ENCODE measurements at places on chromosomes 12 and 14.

- DNase-seq = no peak
Measured at GRCh38 chr14:84128050-84128449, 1401.9 kb upstream of the FLRT2 start.

DNA sequence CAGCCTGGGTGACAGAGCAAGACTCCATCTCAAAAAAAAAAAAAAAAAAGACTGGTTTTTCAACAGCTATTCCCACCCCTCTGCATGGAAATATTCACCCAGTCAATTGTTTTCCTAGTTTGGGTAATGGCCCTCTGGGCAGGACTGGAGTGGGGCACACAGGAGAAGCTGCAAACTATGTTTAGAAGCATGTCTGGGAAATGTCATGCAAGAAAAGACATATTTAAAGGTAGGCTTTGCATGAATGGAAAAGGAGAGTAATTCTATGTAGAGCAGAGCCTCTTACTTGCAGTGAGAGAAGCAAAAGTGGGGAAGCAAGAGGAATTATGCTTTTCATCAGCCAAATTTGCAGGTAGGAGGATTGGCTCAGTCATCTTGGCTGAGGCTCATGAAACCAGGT, 276.5 kb upstream of the PLEKHG7 start:
- no peak for DNase-seq

DNA sequence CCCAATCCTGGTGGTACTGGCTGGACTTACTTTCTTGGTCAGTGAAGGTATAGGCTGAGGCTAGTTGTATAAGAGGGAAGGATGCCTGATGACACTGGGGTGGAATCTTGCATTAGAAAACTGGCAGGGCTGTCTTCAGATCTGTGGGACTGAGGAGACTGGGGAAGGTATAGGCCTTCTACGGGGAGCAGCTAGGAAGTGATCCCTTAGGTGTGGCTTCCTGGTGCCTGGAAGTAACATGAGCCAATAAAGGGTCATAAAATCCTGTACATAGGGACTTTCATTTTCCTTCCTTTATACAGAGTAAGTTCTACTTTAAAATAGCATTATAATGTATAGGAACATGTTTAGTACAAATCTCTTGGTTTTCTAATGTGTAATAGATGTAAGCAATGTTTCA, 716.8 kb downstream of the LRFN5 start:
- DNase-seq = no peak

DNA sequence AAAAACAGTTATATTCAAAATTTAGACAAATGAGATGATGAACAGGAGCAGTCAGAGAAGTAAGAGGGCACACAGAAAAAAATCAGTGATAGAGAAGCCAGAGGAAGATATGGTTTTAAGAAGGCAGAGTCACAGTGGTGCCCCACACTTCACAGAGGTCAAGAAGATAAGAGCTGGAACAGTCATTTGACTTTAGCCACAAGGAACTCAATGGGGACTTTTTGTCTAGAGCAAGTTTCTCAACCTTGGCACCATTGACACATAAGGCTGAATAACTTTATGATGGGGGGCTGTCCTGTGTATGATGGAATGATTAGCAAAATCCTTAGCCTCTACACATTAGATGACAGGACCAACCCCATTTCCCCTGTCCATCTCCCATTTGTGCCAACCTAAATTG, 172.8 kb upstream of the PLEKHG7 start:
- no peak for DNase-seq
